Naive thymus-derived CD8-positive, alpha-beta T cell (primary cell): ENCODE measurements at places on chromosomes 7 and 10.

GRCh38 chr7:100248483-100248882 lies 28.7 kb downstream of the PVRIG start:
- no peak overlapping the region for H3K4me3 ChIP-seq
- no peaks in the 10 kb centered on the region for H3K27me3 ChIP-seq
- peaks cover 2% of the 10 kb centered on the region for H3K36me3 ChIP-seq

GRCh38 chr7:24917510-24918239 lies 62.3 kb downstream of the OSBPL3 start:
- peaks cover 2% of the 10 kb centered on the region for H3K36me3 ChIP-seq
- no peaks in the 10 kb centered on the region for H3K27me3 ChIP-seq
- H3K4me3 ChIP-seq: no peak overlapping the region
- no peak overlapping the region for H3K27ac ChIP-seq
- peaks cover 25% of the 10 kb centered on the region for H3K4me1 ChIP-seq

GRCh38 chr10:124647421-124648130 lies 96.6 kb downstream of the FAM53B start:
- H3K27me3 ChIP-seq: no peaks in the 10 kb centered on the region
- DNase-seq: peak; percentile 59
- H3K4me3 ChIP-seq: peak overlapping the region; percentile 78
- peak overlapping the region; percentile 97 for H3K27ac ChIP-seq
- no peaks in the 10 kb centered on the region for H3K36me3 ChIP-seq

GRCh38 chr7:152086513-152086912 lies 61.0 kb downstream of the GALNT11 start:
- no peak overlapping the region for H3K27ac ChIP-seq
- H3K4me3 ChIP-seq: no peak overlapping the region
- peaks cover 9% of the 10 kb centered on the region for H3K4me1 ChIP-seq
- H3K36me3 ChIP-seq: peaks cover 53% of the 10 kb centered on the region
- H3K27me3 ChIP-seq: no peaks in the 10 kb centered on the region

DNA sequence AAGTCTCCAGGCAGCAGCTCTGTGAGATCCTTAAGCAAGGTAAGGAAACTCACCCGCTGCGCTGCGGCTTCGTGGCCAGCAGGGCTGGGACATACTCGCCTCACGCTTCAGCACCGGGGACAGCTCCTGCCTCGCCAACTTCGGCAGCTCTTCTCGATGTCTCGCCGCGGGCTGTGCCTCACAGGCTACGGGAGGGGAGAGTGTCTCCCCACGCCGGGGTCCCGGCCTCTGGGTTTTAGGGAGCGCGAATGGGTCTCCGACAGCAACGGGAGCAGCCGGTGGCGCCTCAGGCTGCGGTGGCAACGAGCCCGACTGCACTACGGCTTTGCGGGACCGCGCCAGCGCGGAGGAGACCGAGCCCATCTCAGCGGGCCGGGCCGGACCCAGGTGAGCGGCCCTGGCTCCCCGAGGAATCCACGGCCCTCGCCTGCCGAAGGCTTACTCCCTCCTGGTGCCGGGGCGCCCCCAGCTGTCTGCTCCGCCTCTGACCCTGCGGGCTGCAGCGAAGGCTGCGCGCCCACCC lies 62.4 kb downstream of the LSM5 start:
- peak; percentile 33 for DNase-seq
- no peak overlapping the region for H3K27ac ChIP-seq
- no peaks in the 10 kb centered on the region for H3K36me3 ChIP-seq
- no peaks in the 10 kb centered on the region for H3K4me1 ChIP-seq
- H3K4me3 ChIP-seq: no peak overlapping the region
- peaks cover 66% of the 10 kb centered on the region for H3K27me3 ChIP-seq

GRCh38 chr10:79107736-79108264 lies 39.0 kb downstream of the ZMIZ1 start:
- peak overlapping the region; percentile 37 for H3K27ac ChIP-seq
- H3K4me3 ChIP-seq: no peak overlapping the region

- H3K36me3 ChIP-seq: no peaks in the 10 kb centered on the region
- H3K4me1 ChIP-seq: no peaks in the 10 kb centered on the region
- H3K4me3 ChIP-seq: no peak overlapping the region
- no peak overlapping the region for H3K27ac ChIP-seq
Measured at GRCh38 chr10:63887023-63887589, 365.9 kb downstream of the REEP3 start.

DNA sequence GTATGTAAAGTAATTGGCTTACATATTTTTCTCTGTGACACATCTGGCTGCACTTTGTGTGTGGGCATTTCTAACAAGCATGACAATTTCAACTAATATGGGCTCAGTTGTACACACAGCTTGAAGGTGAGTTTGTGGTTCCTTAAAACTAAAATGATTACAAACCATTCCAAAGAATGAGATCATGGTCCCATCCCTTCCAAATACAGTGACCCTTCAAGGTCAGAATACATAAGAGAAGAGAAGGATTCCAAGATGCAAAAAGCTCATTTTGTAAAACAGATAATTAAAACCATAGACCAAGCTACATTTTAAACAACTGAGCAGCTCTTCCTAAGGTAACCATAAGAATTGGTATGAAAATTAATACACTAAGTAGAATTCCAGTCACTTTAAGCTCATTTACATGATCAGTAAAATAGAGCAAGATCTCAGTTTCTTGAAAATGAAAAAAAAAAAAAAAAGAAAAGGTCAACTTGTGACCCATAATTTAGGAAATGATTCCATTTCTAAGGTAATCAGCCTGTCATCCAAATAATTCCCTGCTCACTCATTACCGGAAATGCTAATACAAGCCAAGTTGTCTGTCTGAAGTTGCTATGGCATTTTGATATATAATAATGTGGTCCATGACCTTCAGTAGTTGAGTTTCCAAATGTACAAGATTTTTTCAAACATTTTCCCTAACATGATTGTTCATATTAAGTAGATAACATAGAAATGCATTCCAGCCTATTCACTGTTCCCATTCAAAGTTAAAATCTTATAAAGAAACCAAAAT lies 688.5 kb downstream of the PARD3 start:
- DNase-seq: no peak
- H3K36me3 ChIP-seq: no peaks in the 10 kb centered on the region
- no peak overlapping the region for H3K27ac ChIP-seq
- no peaks in the 10 kb centered on the region for H3K27me3 ChIP-seq

DNA sequence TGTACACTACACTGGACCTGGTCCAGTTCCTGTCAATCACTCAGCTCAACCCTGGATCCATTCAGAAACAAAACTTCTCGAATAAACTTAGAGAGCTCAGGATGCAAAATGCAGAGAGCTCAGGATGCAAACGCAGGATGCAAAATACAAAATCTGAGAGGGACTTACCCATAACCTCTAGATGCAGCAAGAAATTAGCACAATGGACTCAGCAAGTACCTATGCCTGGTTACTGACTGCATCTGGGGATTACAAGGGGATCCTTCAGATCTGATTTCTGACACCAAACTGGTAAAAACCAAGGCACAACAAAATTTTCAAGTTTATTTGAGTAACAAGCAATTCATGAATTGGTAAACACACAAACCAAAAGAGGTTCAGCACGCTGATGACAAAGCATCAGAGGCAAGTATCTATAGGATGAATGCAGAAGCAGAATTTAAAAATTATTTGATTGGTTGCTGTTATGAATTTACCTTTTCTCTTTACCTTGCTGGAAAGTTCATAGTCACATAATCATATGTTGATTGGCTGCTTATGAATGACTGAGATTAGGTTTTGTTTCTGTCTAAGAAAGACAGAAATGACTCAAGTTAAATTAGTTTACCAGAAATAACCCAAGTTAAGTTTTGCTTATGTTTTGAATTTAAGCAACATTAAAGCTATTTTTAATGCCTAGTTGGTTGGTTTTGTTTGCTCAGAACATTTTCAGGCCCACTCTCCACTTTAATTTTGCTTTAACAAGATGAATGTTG lies 11.4 kb downstream of the GIMAP6 start:
- peaks cover 14% of the 10 kb centered on the region for H3K36me3 ChIP-seq
- H3K27me3 ChIP-seq: no peaks in the 10 kb centered on the region
- no peak overlapping the region for H3K4me3 ChIP-seq
- H3K4me1 ChIP-seq: peaks cover 58% of the 10 kb centered on the region

DNA sequence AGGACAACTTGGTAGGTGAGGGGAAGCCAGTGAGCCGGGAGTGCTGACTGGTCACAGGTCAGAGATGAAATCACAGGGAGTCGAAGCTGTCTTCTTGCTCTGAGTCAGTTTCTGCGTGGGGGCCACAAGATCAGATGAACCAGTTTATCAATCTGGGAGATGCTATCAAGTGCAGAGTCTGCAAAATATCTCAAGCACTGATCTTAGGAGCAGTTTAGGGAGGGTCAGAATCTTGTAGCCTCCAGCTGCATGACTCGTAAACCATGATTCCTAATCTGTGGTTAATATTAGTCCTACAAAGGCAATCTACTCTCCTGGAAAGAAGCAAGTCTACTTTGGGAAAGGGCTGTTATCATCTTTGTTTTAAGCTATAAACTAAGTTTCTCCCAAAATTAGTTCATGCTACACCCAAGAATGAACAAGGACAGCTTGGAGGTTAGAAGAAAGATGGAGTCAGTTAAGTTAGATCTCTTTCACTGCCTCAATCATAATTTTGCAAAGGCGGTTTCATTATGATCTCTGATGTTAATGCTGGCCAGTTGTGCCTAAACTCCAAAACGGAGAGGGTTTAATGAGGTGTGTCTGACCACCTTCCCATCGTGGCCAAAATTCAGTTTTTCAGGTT lies 8.4 kb upstream of the LMOD2 start:
- no peak overlapping the region for H3K4me3 ChIP-seq
- no peak overlapping the region for H3K27ac ChIP-seq
- H3K36me3 ChIP-seq: no peaks in the 10 kb centered on the region
- H3K4me1 ChIP-seq: no peaks in the 10 kb centered on the region

DNA sequence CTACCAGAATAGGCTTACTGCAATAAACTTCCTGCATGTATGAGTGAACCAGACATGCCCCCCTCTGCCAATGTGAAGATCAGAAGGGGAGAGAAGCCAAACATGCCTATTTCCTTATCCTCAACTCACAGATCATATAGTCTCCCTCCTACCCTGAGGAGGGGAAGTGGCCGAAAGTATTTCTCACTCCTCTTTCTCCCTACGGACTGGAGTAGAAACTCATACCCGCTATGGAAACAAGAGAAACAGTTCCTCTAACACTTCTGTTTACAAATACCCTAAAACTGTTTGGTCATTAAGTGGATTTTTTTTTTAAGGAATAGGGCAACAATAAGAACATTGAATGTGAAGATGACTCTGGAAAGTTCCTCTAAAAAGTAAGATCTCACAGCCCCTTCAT lies 31.4 kb downstream of the CCNJ start:
- H3K4me3 ChIP-seq: no peak overlapping the region
- peaks cover 16% of the 10 kb centered on the region for H3K36me3 ChIP-seq
- no peak for DNase-seq
- no peak overlapping the region for H3K27ac ChIP-seq
- H3K27me3 ChIP-seq: no peaks in the 10 kb centered on the region

DNA sequence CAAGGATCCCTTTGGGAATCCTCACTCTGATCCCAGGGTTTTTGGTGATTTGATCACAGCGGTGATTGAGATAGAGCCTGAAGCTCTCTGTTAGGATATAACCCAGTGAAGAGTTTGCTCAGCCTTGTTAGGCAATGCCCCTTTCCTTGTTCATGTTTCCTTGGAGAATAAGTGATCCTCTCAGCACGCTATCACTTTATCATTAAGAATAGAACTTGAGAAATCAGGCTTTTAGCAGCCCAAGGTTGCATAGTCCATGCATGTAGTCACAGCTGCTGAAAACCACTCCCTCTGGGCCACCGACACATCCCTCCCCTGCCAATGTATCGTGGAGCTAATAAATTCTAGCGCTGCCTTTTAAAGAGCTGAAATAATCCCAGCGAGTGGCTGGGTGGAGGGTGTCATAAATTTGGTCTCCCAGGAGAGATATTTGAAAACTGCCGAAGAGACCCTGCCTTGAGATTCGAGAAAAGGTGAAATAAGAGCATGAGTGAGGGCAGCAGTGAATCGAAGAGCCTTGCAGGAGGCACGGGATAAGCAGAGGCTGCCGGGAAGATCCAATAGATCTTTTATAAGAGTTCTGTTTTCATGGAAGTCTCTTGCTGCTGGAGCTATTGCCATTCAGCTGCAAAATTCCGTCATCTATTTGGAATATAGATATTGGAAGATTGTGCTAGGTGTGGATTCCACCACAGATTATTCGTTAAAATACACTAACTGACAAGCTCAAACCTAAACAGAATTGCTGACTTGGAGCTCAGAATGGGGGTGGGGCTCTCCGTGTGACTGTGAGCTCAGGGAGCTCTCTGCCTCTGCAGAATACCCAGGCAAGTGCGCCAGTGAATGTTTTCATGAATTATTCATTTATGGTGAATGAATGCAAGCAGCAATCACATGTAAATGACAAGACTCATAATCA lies 249.8 kb downstream of the TRIL start:
- no peaks in the 10 kb centered on the region for H3K4me1 ChIP-seq
- no peak overlapping the region for H3K4me3 ChIP-seq
- no peak for DNase-seq
- no peak overlapping the region for H3K27ac ChIP-seq

DNA sequence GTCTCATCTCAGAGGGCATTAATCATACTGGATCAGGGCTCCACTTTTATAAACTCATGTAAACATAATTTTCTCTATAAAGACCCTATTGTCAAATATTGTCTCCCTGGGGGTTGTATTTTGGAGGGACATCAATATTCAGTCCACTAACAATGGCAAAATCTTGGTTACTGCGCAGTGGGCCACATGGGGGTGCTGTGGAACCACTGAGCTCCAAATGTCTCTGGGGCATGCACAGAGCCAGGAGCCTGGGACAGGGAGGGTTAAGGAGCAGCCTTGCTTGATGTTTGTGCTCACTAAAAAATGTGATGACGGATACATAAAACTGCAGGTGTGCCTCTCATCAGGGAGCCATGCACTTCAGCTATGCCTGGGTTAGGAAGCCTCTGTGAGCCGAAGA lies 62.1 kb upstream of the PRSS58 start:
- peak overlapping the region; percentile 89 for H3K27ac ChIP-seq
- no peak for DNase-seq
- H3K4me3 ChIP-seq: peak overlapping the region; percentile 58
- peaks cover 17% of the 10 kb centered on the region for H3K4me1 ChIP-seq
- no peaks in the 10 kb centered on the region for H3K36me3 ChIP-seq

DNA sequence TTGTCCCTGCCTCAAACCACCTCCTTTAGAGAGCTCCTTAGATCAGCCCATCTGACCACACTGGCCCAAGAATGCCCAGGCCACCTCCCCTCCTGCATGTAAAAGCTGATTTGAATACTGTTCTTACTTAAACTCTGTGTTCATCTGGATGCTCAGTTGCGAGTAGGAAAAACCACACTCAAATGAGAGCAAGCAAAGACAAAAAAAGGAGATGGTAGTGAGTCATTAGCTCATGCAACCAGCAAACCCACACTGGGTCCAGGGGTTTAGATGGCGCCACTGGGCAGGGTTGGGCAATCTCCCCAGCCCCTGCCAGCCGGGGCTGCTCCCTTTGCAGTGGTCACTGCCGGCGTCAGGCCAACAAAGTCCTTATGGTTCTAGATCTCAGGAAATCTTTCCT lies 32.7 kb downstream of the TSPAN15 start:
- no peak overlapping the region for H3K4me3 ChIP-seq
- no peaks in the 10 kb centered on the region for H3K4me1 ChIP-seq
- H3K27me3 ChIP-seq: no peaks in the 10 kb centered on the region
- H3K36me3 ChIP-seq: peaks cover 14% of the 10 kb centered on the region
- no peak for DNase-seq

- H3K4me1 ChIP-seq: no peaks in the 10 kb centered on the region
- DNase-seq: no peak
Measured at GRCh38 chr7:132328760-132329159, 247.5 kb downstream of the PLXNA4 start.
